ENCODE measurements at places on chromosomes 12 and 14. TPM values are rescaled to one million over a fixed set of nuclear protein-coding genes. Genes with fewer than 3 reads are reported as not detected.

Gene SAMD15
- 2.4 TPM for total RNA-seq

Gene DNAJC22
- 1.9 TPM for total RNA-seq

Gene NR4A1
- 19.8 TPM for total RNA-seq

Gene DAO
- total RNA-seq: not detected

Gene LRR1
- total RNA-seq: 49.2 TPM

Gene CD163L1
- total RNA-seq: 1.5 TPM

Gene BIN2
- total RNA-seq: not detected

Gene KRT75
- total RNA-seq: not detected

Gene TPH2
- total RNA-seq: 0.82 TPM

Gene STON2
- total RNA-seq: 13.4 TPM

Gene RND1
- 2.0 TPM for total RNA-seq

Gene ADGRD1
- not detected for total RNA-seq

Gene NDUFA12
- 157 TPM for total RNA-seq

Gene KCNA5
- total RNA-seq: not detected

Gene SPRYD3
- total RNA-seq: 17.0 TPM

Gene ARHGAP9
- 0.52 TPM for total RNA-seq

Gene L2HGDH
- total RNA-seq: 17.4 TPM

Gene CELA1
- total RNA-seq: not detected

Gene NINJ2
- 0.42 TPM for total RNA-seq

Gene THAP2
- total RNA-seq: 7.7 TPM

Gene DPF3
- 15.7 TPM for total RNA-seq

Gene KRT79
- not detected for total RNA-seq

Gene CLECL1
- total RNA-seq: not detected

Gene PTPN21
- total RNA-seq: 6.1 TPM

Gene BCAT1
- total RNA-seq: 185 TPM

Data from A673 (cell line).